Ovary (tissue), 10 donors: ENCODE measurements at places on chromosomes 6 and 20.

GRCh38 chr6:38112181-38112580, 292.7 kb downstream of the ZFAND3 start:
- no peak for DNase-seq

DNA sequence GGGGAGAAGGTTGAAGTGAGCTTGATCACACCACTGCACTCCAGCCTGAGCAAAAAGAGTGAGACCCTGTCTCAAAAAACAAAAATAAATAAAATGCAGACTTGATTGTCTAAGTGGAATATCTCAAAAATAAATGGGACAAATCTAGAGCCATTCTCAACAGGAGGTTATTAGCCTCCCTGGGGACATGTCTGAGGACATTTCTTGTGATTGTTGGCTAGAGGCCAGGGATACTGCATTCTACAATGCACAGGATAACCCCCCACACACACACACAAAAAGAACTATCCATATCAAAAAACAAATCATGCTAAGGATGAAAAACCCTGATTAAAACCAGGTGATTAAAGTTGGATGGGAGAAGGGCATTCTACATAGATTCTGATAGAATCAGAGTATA, 37.5 kb downstream of the FAM217A start:
- DNase-seq: no peak

DNA sequence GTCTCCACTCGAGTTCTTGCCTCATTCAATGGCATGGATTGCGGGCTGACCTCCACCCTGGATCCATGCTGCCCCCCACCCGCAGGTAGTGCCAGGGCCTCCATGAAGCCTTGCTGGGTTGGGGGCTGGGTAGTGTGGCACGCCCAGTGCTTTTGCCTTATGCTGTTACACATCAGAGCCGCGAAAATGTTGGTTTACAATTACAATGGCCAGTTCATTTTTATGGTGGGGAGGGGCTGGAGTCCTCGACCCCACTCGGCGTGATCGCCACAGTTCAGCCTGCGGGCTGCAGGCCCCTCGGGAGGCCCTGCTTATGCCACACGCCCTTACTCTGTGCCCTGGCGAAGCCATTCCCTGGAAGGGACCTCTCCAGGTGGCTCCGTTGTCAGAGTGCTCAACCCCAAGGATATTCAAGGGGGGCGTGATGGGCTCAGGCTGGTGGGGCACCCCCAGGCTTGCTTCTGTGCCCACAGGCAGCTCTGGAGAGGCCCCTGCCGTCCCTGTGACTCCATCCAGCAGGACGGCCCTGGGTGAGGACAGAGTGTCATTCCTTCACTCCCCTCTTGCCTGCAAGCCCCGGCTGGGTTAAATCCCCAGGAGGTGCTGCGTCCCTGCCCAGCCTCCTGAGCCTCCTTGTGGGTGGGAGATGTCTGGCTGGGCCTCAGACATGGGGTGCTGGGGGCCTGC, 14.8 kb downstream of the ITPA start:
- no peak for DNase-seq

DNA sequence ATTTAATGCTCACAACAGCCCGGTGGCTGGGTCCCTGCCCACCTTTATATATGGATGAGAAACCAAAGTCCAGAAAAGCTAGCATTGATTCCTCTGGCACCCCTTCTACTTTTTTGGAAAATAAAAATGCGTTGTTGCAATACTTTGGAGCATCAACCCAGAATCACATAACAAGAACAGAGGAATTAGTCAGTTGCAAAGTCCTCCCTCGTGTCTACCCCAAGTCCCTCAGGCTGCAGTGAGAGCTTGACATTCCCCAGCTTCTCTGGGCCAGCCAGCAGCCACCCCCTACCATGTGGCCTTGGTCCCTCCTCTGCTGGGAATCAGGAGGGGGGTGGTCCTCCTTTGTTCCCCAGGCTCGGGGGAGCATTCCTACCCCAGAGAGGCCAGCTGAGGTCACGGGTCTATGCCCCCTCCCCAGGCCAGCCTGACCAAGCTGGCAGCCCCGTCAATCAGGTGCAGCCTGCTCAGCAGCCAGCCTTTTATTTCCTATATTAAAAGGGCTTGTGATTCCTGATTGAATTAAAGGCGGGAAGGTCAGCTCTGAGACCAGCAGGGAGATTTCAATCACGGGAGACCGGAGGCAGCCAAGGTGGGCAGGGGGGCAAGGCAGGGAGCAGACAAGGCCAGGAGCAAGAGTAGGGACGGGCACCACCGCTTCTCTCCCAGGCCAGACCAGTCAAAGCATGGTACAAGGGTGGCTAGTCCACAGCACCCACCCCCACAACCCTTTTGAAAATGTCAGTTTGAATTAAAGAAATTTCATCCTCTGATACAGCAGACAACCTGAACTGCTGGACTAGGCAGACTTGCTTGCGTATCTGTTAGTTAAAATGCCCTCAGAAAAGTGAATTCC, 158.9 kb downstream of the MRPL14 start:
- no peak for DNase-seq

- DNase-seq: no peak
Observed at GRCh38 chr6:130417951-130418350, 52.1 kb downstream of the TMEM200A start.

DNA sequence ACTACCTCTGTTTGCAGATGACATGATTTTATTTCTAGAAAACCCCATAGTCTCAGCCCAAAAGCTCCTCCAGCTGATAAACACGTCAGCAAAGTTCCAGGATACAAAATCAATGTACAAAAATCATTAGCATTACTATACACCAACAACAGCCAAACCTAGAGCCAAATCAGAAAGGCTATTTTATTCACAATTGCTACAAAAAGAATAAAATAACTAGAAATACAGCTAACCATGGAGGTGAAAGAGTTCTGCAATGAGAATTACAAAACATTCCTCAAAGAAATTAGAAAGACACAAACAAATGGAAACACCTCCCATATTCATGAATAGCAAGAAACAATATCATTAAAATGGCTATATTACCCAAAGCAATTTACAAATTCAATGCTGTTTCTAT, 65.6 kb upstream of the HTR1E start:
- DNase-seq: no peak

GRCh38 chr20:62772990-62773844, 23.1 kb upstream of the MRGBP start:
- DNase-seq: no peak

- DNase-seq: no peak
Observed at GRCh38 chr20:54078296-54078984, 8.0 kb upstream of the BCAS1 start.

- DNase-seq: no peak
Observed at GRCh38 chr20:3045042-3045815, 623 bp upstream of the MRPS26 start.

DNA sequence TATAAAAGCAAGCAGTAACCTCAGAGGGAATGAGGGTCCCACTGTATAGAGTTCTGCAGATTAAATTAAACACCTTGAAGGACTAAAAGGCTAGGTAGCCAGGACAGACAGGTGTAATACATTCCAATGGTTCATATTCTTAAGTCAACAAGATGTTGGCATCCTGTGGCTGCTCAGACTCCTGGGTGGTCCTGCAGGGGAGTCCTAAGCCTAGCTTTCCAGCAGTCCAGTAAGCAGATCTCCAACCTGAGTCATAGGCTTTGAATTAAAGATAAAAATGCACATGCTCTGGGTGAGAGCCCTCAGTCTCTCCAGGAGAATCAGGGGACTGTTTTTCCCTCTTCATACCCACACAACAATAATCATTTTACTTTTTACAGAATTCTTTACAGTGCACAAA, 307.3 kb upstream of the SUPT3H start:
- DNase-seq: no peak

DNA sequence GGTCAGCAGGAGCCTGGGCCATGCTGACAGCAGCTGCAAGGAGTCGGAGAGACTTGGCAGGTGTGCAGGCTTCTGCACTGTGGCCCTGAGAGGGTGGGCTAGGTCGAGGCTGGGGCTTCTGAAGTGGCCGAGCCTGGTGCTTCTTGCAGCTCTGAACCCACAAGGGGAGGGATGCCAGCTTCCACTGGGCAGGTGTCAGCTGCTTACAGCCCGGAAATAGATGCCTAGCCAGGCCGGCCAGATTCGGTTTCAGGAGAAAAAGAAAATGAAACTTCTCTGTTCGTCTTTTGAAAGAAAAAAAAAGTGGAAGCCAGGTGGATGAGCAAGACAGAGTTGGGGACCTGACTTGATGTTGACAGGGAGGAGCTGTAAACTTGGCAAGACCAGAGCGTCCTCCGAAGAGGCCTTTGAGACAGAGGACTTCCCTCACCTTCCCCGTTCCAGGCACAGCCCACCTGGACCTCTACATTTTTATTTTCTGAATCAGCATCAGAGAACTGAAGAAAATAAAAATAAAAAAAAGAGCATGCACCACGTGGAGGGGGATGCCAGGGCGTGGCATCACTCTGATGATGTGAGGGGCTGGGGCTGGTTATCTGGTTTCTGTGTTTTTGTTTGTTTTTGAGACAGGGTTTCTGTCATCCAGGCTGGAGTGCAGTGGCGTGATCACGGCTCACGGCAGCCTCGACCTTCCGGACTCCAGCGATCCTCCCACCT, at the start of gene ZBP1:
TSS of gene ZBP1 (minus strand) at position 153 of the 717 bp plus-strand sequence. CDS start at position 22, 131 bp downstream.
- DNase-seq: no peak

- DNase-seq: no peak
Observed at GRCh38 chr6:44697327-44697726, 309.8 kb downstream of the CDC5L start.

- DNase-seq: no peak
Observed at GRCh38 chr6:34970488-34970887, 81.4 kb downstream of the ANKS1A start.
